HFFc6 (cell line): ENCODE measurements at places on chromosomes 6 and 20. TPM values are rescaled to one million over a fixed set of nuclear protein-coding genes. Genes with fewer than 3 reads are reported as not detected.

GRCh38 chr20:63958964-63959698 lies 2.9 kb upstream of the UCKL1 start:
- H3K4me3 ChIP-seq = no peak overlapping the region
- H3K27me3 ChIP-seq = peaks cover 5% of the 10 kb centered on the region
- H3K36me3 ChIP-seq = peaks cover 4% of the 10 kb centered on the region; the same call in 1 of the 2 replicates
- H3K27ac ChIP-seq = no peak overlapping the region
- DNase-seq = no peak

GRCh38 chr6:93418408-93419303 lies 703 bp downstream of the EPHA7 start:
- H3K27me3 ChIP-seq = peaks cover 23% of the 10 kb centered on the region
- H3K4me3 ChIP-seq = peak overlapping the region; percentile 88
- H3K27ac ChIP-seq = no peak overlapping the region
- no peaks in the 10 kb centered on the region for H3K36me3 ChIP-seq
- peaks cover 15% of the 10 kb centered on the region for H3K4me1 ChIP-seq
- DNase-seq = no peak

GRCh38 chr20:15185322-15185721 lies 847.9 kb upstream of the FLRT3 start:
- H3K4me3 ChIP-seq = no peak overlapping the region
- no peak for DNase-seq
- H3K4me1 ChIP-seq = no peaks in the 10 kb centered on the region

- H3K27ac ChIP-seq = no peak overlapping the region
- no peak overlapping the region for H3K4me3 ChIP-seq
- peaks cover 2% of the 10 kb centered on the region; the same call in 1 of the 2 replicates for H3K4me1 ChIP-seq
Observed at GRCh38 chr6:155510879-155511278, 55.2 kb upstream of the NOX3 start.

DNA sequence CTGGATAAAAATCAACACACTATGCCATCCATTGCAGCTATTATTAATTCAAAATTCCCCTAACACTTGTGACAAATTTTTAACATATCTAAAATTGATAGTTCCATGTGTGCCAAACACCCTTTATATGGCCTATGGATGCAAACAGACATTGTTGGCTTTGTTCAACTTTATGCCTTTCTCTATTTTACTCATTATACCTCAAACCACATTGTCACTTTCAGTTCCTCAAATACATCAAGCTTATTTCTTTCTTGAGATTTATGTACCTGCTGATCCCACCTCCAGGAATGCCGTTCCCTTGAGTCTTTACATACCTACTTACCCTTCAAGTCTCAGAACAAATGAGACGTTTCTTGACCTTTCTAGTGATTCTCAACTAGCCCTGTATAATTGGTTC lies 193.5 kb upstream of the PLN start:
- H3K27ac ChIP-seq = no peak overlapping the region
- no peaks in the 10 kb centered on the region; the same call in 1 of the 2 replicates for H3K27me3 ChIP-seq
- H3K36me3 ChIP-seq = no peaks in the 10 kb centered on the region
- DNase-seq = no peak
- H3K4me1 ChIP-seq = peaks cover 7% of the 10 kb centered on the region

DNA sequence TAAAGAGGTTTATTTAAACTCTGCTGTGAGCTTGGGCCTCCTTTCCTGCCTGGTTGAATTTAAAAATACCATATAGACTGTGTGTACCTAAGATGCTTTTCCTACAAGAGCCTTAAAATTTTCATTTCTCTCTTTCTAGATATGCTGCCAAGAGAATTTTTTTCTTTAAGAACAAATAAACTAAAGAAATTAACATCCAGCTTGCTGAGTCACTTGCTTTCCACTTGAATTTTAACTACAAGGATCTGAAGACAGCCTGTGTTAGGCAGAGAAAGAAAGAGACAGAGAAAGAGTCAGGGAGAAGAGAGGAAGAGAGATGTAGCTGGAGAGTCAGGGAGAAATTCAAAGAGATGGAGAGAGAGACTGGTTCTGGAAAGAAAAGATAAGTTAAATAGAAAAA lies 18.3 kb upstream of the SNAP25 start:
- H3K36me3 ChIP-seq = no peaks in the 10 kb centered on the region
- no peaks in the 10 kb centered on the region for H3K27me3 ChIP-seq
- H3K4me3 ChIP-seq = no peak overlapping the region

DNA sequence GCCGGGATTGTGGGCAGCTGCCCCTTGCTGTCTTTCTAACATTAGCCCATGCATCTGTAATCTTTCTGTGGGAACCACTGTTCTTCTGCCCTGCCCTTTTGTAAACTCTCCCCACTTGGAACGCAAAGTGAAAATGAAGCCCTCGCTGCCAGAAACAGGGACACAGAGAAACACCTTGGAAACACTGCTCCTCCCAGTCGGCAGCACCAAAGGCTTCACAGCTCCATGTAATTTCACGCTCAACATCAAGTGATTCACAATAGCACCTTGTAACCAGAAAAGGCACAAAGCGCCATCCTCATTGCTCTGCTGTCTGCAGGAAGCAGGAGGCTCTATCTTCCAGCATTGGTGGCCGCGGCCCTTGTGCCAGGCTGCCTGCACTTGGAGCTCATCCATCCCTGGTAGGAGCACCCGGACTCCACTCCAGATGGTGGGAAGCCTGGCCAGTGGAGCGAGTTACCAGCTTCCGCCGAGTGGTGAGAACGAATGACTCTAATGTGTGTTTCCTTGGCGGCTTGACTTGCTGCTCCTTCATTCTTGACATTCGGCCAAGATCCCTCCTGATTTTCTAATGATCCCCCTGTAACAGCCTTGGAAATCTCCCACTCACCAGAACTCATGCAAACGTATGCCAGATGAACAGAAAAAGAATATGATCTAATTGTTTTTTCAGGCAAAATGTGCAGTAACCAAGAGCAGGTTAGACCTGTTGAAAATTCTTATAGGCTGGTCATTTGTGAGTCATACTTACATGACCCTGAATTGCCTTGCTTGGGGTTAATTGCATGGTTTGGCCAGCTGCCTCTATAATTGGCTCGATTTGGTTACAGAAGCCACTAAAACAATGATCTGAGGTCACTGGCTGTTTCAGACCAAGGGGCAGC lies 169.1 kb upstream of the CDYL start:
- no peaks in the 10 kb centered on the region for H3K36me3 ChIP-seq
- H3K4me1 ChIP-seq = peaks cover 73% of the 10 kb centered on the region
- peak overlapping the region; percentile 66 for H3K4me3 ChIP-seq
- peak; percentile 73 for DNase-seq

DNA sequence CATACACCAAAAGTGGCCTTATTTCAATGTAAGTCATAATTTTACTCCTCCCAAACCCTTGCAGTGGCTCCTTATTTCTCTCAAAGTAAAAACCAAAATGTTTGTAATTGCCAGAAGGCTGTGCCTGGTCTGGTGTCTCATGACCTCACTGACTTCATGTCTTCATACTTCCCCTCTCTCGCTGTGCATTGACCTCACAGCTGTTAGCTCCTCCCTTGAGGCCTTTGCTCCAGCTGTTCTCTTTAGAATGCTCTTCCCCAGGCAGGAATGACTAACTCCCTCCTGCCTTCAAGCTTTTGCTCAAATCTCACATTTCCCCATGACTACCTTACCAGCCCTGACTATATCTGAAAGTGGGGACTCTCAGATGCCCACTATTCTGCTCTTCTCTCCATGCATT lies 83.3 kb downstream of the MTFR2 start:
- peaks cover 26% of the 10 kb centered on the region for H3K36me3 ChIP-seq
- no peaks in the 10 kb centered on the region for H3K4me1 ChIP-seq
- no peak overlapping the region for H3K27ac ChIP-seq
- H3K27me3 ChIP-seq = peaks cover 2% of the 10 kb centered on the region

- H3K27me3 ChIP-seq = peaks cover 9% of the 10 kb centered on the region; the same call in 1 of the 2 replicates
- H3K27ac ChIP-seq = no peak overlapping the region
- H3K4me1 ChIP-seq = peaks cover 6% of the 10 kb centered on the region; the same call in 1 of the 2 replicates
- H3K36me3 ChIP-seq = no peaks in the 10 kb centered on the region; the same call in 1 of the 2 replicates
- no peak overlapping the region for H3K4me3 ChIP-seq
Observed at GRCh38 chr20:10359621-10360040, 74.4 kb downstream of the MKKS start.

GRCh38 chr6:137362878-137363804 lies 131.1 kb downstream of the OLIG3 start:
- H3K36me3 ChIP-seq = no peaks in the 10 kb centered on the region
- DNase-seq = no peak
- no peaks in the 10 kb centered on the region for H3K4me1 ChIP-seq
- H3K27me3 ChIP-seq = peaks cover 3% of the 10 kb centered on the region

GRCh38 chr20:49924247-49924646 lies 8.9 kb upstream of the SPATA2 start:
- DNase-seq = no peak
- peaks cover 5% of the 10 kb centered on the region for H3K27me3 ChIP-seq
- H3K4me3 ChIP-seq = no peak overlapping the region

DNA sequence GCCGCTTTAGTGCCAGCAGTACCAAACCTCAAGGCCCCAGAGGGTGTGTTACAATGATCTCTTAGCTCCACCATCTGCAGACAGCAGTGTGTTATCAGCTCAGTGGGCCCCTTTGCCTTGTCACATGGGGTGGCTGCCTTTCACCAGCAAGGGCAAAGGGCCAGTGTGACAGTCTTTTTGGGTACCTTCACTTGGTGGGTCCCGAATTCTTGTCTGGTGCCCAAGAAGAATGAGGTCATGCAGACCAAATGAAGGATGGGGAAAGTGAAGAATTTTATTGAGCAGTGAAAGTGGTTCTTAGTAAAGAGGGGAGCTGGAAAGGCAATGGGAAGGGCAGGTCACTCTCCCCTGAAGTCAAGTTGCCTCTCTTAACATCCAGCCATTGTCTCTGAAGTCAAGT lies 2.9 kb upstream of the SMIM28 start:
- peaks cover 7% of the 10 kb centered on the region for H3K27me3 ChIP-seq
- H3K27ac ChIP-seq = no peak overlapping the region
- H3K36me3 ChIP-seq = no peaks in the 10 kb centered on the region
- H3K4me3 ChIP-seq = no peak overlapping the region
- peaks cover 5% of the 10 kb centered on the region; the same call in 1 of the 2 replicates for H3K4me1 ChIP-seq
- no peak for DNase-seq

GRCh38 chr6:136952714-136953260 lies 30.7 kb downstream of the SLC35D3 start:
- H3K27me3 ChIP-seq = no peaks in the 10 kb centered on the region
- H3K27ac ChIP-seq = no peak overlapping the region
- H3K4me1 ChIP-seq = peaks cover 6% of the 10 kb centered on the region; the same call in 1 of the 2 replicates
- no peak overlapping the region for H3K4me3 ChIP-seq

DNA sequence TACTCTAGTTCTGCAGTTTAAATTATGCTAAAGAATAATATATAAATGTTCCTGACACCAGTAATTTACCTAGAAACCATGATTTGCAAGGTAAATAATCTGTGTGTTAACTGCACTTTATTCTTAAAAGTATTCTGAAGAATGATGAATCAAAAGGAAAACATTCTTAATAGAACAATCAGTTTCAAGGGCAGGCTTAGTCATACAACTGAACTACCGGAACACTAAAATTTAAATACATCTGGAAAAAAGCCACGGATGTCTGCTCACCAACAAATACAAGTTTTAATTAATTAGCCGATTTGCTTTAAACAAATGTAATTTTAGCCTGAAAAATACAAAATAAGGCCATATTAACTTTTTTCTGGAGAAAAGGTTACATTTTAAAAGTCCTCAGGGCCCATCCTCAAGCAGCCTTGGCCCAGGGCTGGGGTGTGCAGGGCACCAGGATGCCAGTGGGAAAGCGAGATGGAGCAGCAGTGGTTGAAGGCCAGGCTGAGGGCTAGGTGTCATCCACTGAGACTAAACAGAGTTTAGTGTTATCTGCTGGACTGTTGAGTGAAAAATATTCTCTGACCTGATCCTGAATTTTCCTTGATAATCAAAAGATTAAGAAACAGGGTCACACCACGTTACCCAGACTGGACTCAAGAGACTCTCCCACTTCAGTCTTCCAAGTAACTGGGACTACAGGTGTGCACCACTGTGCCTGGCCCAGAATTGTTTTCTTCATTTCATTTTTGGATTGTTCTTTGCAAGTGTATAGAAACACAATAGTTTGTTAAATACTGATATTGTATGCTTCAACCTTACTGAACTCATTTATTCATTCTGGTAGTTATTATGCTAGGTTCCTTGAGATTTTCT lies 88.2 kb upstream of the DST start:
- H3K27ac ChIP-seq = peak overlapping the region; percentile 93
- H3K36me3 ChIP-seq = peaks cover 60% of the 10 kb centered on the region
- peaks cover 98% of the 10 kb centered on the region for H3K4me1 ChIP-seq
- H3K27me3 ChIP-seq = peaks cover 3% of the 10 kb centered on the region; the same call in 1 of the 2 replicates
- H3K4me3 ChIP-seq = peak overlapping the region; percentile 73
- DNase-seq = peak; percentile 82

DNA sequence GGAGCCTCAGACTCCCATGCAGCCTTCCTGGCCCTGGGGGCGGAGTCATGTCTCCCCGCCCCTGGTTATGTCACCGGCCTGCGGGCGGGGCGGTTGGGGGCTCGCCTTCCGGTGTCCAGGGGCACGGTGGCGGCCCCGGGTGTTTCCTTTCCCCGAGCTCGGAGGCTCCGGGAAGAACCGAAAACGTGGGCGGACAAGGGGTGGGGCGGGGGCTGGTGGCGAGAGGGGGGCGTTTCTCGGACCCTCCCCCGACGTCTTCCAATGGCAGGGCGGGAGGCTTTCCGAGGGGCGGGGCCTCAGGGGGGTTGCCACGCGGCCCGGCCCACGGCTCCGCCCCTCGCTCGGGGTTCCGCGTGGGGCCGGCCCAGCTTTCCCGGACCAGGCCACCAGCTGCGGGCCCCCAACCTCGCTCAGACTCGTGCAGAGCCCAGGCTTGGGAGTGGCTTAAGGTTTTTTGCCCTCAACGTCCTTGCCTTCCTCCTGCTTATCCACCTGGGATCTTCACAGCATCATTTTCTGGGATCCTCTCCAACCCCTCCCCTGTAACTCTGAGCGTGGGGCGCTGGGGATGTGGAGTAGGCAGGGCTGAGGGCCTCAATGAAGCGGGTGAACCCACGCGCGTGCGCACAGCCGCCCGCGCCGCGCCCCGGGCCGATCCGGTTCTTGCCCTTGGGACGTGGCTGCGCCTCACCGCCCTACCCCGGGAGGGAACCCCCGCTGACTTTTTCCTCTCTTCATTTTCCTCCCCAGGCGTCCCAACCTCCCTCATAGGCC lies 2.1 kb upstream of the NRN1 start:
- peaks cover 13% of the 10 kb centered on the region for H3K36me3 ChIP-seq
- H3K27ac ChIP-seq = no peak overlapping the region
- peak overlapping the region; percentile 76 for H3K4me3 ChIP-seq
- peaks cover 9% of the 10 kb centered on the region for H3K4me1 ChIP-seq
- peak; percentile 12 for DNase-seq
- peaks cover 32% of the 10 kb centered on the region for H3K27me3 ChIP-seq

ORC3 gene
- total RNA-seq = 24.0 to 32.1 TPM (median 27.1 TPM) in 3 replicates

PROCR gene
- total RNA-seq = 20.9 to 33.6 TPM (median 27.7 TPM) in 3 replicates

C6orf163 gene
- total RNA-seq = 0.23 to 0.55 TPM (median 0.43 TPM) in 3 replicates

DAAM2 gene
- total RNA-seq = 3.3 and 7.7 TPM in 2 replicates

PACRG gene
- not detected in 2 replicates for total RNA-seq

ZNF311 gene
- total RNA-seq = 0.15 to 0.23 TPM in 2 of 3 replicates, not detected in the other

CDC25B gene
- 40.3 to 85.6 TPM (median 65.4 TPM) in 3 replicates for total RNA-seq
